ENCODE measurements at places on chromosomes 5 and 9.

GRCh38 chr9:32873131-32873530 lies 89.8 kb downstream of the TMEM215 start:
- no peak for DNase-seq

- DNase-seq = no peak
These were observed at the start of gene MINAR2 for GRCh38 chr5:129747572-129748407. Gene MINAR2 (plus strand): TSS chr5:129748094. CDS start chr5:129748191, 97 bp downstream.

GRCh38 chr5:144453753-144454152 lies 283.1 kb downstream of the KCTD16 start:
- DNase-seq = no peak

DNA sequence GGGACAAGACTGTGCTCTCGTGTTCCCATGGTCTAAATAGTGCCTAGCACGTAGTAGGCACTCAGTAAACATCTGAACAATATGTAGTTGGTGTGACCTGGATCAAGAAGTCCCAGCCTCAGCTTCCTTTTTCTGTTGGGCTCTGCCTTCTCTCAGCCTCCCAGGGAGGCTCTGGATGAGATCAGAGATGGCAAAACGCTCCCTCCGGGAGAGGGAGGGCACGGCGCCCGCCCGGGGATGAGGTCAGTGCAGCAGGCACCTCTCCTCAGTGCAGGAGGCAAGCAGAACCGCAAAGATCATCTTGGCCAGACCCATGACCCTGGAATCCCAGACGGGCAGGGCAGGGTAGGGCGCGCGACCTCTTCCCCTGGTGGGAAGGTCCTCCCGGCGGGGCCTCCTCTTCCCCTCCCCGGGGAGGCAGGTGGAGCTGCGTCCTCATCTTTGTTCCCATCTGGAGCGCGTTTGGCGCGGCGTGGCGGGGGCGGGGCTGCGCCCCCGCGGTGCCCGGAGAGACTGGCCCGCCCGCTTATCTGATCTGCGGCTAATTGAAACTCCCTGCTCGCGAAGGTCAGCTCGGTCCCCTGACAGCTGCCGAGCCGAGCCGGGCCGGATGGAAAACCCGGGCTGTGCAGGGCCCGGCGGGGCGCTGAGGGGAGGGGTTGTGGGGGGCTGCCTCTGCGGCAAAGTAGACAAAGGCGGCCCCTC lies 60.9 kb downstream of the CXXC5 start:
- no peak for DNase-seq

GRCh38 chr5:143119291-143119769 lies 284.2 kb downstream of the NR3C1 start:
- DNase-seq = no peak
